ENCODE measurements at places on chromosomes 2 and 18.
A peak's percentile ranks its signal among the peaks of the same experiment; 100 is the strongest.

DNA sequence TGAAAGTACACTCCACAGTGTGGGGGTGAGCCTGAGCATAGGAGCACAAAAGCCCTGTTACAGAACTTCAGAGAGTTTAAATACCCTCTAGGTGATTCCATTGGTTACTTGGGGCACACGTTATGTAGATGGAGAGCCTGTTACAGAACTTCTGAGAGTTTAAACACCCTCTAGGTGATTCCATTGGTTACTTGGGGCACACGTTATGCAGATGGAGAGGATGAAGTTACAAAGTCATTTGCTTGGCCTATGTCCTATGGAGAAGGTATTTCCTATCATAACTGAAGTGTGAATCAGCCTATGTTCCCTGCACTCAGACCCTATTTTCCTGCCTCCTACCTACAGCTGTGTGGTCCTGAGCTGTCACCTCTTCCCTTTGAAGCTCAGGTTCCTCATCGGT, 3.8 kb upstream of the CAPN10 start:
- no peak for DNase-seq

GRCh38 chr2:65055422-65056214, 598 bp upstream of the CEP68 start:
- no peak for DNase-seq

- no peak for DNase-seq
Measured at GRCh38 chr2:144858211-144858610, 338.3 kb upstream of the ZEB2 start.

- peak; percentile 2 for DNase-seq
Measured at GRCh38 chr18:41906528-41907146, 48.4 kb upstream of the PIK3C3 start.

DNA sequence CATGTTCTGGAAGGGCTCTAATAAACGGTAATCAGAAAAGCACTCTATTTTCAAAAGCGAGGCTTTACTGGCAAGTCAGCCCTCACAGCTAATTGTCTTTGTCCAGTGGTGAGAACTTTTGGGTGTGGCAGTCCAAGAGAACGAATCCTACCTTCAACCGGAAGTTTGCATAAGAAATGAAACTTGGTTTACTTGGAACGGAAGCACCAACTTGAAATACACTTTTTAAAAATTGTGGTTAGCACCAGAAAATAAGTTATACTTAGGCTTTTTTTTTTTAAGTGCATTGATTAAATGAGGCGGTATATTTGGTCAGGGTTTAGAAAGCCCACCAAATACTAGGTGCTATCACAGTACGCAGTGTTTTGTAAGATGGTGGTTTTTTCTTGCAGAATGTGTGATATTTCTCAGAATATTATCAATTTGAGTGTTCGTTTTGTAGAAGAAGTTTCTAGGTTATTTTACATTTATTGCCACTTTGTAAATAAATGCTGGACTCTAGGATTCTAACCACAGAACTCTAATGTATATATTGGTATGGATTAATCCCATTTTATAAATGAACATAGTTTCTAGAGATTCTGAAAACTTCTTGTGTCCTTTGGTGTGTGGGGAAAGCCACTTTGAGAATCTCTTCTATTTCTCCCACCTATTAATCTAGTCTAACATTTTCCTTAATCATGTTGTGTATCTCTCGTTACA, 1.2 kb downstream of the MYL12A start:
- no peak for DNase-seq

- no peak for DNase-seq
Measured at GRCh38 chr2:62410015-62410453, 96.0 kb downstream of the TMEM17 start.

GRCh38 chr2:207772081-207772843, 2.6 kb upstream of the FZD5 start:
- no peak for DNase-seq

- DNase-seq, result no peak
Measured at GRCh38 chr2:63755965-63756364, 85.7 kb upstream of the UGP2 start.

DNA sequence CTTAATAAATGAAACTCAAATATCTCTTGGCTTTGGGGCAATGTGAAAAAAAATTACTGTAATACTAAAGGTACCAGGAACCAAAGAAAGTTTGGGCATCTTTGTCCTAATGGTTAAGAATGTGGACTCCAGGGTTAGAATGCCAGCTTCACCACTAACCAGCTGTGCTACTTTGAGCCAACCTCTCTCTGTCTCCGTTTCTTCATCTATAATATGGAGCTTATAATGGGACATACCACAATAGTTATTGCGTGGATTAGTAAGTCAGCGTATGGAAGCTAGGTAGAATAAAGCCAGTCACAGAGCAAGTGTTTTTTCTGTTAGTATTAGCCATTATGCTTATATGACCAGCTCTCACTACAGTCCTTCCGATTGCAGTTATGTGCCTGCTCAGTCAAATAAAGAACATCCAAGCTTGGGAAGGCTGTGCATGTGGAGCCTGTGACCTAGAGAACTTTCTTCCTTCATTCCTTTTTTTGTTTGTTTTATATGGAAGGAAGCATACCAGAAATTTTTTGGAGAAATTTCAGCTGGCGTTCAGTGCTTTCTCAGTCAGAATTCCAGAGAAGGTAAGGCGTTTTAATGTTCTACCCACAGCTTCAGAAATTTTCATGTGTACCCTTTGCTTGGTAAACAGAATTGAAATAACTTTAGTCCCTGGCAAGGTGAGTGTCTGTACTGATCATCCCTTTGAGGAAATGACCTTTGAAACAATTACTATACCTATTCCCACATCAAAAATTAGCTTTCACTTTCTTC, 114.0 kb upstream of the RND3 start:
- no peak for DNase-seq

DNA sequence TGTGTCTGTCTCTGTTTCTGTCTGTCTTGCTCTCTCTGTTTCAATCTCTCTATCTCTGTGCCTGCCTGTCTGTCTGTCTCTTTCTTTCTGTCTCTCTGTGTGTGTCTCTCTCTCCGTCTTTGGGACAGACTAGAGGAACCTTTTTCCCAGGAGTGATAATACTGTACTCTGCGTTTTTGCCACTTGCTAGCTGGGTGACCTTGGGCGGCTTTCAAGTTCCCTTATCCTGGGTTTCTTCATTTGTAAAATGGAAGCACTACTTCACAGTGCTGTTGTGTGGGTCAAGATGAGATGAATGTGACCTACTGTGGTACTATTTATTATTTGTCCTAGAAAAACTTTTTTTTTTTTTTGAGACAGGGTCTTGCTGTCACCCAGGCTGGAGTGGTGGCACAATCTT, 42.4 kb downstream of the HPCAL1 start:
- DNase-seq, result no peak

DNA sequence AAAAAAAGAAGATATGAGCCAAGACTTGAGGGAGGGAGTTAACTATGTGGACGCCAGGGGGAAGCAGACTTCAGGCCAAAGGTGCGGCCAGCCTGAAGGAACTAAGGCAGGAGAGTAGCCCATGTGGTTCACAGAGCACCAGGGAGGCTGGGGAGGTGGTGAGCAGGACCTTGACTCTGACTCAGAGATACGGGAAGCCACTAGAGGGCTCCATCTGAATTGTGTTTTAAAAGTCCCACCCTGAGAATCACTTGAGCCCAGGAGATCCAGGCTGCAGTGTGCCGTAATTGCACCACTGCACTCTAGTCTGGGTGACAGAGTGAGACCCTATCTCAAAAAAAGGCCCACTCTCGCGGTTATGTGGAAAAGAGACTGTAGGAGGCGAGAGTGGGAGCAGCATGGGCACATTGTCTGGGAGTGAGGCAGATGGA, 12.3 kb downstream of the CEP192 start:
- DNase-seq, result no peak

GRCh38 chr2:185860321-185860720, 121.7 kb downstream of the FSIP2 start:
- no peak for DNase-seq

- no peak for DNase-seq
Measured at GRCh38 chr2:24707143-24707542, 86.0 kb downstream of the PTRHD1 start.

DNA sequence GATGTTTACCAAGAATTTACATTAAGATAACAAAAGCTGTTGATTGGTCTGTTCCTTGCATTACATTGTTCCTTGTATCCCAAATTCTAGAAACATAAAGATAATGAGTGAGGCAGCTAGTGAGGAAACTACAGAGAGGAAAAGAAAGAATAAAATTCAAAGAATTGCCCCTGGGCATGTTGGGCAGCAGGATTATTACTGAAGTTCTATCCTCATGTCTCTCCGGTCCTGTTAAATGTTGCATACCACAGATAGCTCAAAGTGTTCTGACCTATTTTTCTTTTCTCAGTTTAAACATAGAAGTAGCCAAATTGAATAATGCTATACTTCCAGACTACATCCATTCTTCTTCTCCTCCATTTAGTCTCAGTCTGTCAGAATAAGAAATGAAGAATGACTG, 58.2 kb upstream of the DYNC1I2 start:
- no peak for DNase-seq

DNA sequence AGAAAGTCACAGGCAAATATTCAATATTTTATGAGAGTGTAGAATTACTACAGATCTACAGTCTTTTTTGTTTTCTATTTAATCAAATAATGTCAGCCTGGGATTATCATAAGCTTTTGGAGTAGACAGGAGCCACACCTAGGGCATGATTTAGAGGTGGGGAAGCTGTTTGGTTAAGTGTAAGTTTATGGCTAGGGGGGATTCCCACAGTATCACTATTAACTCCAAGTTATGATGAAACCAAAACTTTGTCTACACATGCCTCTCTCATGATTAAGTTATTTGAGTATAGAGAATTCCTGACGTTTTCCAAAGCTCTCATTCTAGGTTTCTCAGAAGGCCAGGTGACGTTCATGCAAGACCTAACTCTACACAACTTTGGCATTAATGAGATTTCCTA, 2.1 kb downstream of the SERPINB10 start:
- no peak for DNase-seq

DNA sequence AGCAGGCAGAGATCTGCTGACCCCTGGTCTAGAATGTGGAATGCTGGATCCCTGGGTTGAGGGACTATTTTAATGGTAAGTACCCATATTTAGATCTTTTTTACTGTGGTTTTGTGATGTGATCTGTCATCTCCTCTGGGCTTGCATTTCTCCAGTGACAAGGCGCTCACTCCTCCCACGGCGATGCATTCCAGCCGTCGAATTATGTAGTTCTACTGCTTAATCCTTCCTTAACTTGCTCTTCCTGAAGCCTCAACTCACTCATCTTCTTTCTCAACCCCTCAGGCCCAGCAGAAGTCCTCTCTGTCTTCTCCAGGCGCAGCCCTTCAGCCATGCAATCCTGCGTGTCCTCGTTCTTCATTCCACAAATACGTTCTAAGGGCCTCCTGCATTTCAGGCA, 51.2 kb downstream of the HPCAL1 start:
- no peak for DNase-seq

- DNase-seq, result no peak
Measured at GRCh38 chr2:223853425-223853837, 16.0 kb upstream of the AP1S3 start.

DNA sequence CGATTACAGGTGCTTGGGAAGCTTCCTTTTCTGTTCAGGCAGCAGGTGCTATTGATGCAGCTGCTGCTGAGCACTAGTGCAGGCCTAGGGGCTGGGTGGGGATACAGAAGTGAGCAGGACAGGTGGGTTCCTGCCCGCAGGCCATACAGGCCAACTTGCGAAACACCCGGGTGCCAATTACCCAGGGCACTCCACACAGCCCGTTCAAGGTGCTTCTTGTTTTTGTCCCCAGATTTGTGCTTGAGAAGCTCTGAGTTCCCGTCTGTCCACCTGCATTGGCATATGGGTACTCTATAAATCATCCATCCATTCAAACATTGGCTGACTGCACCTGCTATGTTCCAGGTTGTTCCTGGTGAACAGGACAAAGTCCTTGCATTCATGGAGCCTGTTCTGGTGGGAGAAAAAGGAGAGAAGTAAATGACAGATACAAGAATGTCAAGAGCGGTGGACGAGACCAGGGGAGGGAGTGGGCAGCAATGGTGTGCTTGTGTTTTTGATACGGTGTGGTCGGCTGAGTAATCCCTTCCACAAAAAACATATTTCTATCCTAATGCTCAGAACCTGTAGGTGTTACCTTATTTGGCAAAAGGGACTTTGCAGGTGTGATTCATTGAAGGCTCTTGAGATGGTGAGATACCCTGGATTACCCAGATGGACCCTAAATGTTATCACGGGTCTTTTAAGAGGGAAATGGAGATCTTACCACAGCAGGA, 31.4 kb downstream of the SH3BP4 start:
- no peak for DNase-seq

- no peak for DNase-seq
Measured at GRCh38 chr2:45166229-45166890, 157.1 kb upstream of the SIX2 start.

DNA sequence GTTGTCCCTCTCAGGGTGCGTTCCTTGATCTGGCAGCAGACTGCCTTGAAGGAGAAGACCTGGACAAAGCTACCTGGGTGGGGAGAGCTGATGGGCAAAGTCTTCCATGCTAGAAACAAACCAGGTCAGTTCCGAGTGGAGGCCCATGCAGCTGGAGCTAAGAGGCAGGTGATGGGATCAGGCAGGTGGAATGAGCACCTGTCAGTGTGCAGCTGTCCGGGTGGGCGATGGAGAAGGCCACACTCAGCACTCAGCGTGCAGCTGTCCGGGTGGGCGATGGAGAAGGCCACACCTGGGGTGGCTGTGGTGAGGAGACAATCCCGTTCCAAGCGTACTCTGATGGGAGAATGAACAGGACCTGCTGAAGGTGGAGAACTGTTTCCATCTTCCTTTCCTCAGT, 237.3 kb upstream of the MYT1L start:
- DNase-seq, result no peak

GRCh38 chr2:238754259-238754658, 93.6 kb upstream of the TWIST2 start:
- DNase-seq, result no peak

GRCh38 chr2:39723946-39724827, 54.9 kb downstream of the THUMPD2 start:
- no peak for DNase-seq

GRCh38 chr2:114405247-114406116, 37.0 kb upstream of the DPP10 start:
- DNase-seq, result no peak

DNA sequence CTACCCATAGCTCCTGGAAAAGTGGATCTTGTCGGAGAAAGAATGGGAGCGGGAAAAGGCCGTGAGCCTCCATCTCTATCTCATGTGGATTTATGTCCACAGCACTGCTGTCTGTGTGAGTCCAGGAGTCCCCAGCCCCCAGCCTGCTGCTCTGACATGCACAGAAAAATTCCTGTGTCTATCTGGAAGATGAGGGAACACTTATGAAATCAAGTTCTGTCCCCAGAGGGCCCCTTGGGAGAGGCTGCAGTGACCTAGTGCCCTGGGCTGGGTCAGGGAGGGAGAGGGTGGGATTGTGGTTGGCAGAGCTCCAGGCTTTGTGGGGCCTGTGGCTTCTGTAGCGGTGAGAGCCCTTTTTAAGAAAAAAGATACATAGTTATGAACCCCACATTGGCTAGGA, 37.6 kb downstream of the HJURP start:
- DNase-seq, result no peak

GRCh38 chr2:105645031-105645937, 99.4 kb upstream of the NCK2 start:
- no peak for DNase-seq

GRCh38 chr18:74198453-74198852, 50.1 kb downstream of the TIMM21 start:
- DNase-seq, result no peak

GRCh38 chr18:68763083-68763482, 34.8 kb upstream of the CCDC102B start:
- DNase-seq, result no peak
